ENCODE measurements at places on chromosomes 11 and 22.

GRCh38 chr11:2863276-2863618 lies 22.3 kb downstream of the CDKN1C start:
- no peak for DNase-seq

GRCh38 chr11:16909359-16910035 lies 104.7 kb downstream of the PLEKHA7 start:
- no peak for DNase-seq

DNA sequence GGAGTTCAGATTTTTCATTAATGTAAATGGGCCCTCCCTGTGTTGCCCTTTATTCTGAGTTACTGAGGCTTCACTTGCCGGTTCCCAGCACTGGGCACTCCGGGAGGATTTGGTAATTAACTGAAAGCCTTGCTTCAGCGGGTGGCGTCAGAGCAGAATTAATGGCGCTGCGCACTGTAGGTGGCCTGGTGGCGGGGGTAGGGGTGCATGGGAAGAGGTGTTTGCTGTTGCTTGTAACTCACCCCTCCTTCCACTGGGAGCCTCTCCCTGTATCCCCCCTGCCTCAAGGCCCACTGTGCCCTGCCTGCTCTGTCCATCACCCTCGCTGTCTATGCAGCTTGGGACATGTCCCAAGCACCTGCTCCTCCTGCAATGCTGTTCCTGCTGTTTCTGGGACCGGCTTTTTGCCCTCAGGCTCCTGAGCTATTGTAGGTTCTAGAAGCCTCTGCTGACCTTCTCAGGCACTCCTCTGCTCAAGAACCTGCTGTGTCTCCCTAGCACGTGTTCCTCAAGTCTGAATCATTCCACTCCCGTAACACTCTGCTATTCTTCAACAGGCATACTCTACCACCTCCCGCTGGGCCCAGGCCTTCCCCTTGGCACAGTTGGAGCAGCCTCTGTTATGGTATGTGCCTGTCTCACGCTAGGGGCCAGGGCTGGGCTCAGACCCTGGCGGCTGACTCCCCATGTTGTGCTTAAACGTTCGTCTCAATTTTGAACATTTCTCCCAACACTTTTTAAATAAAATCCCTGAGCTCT lies 24.4 kb downstream of the ARHGAP8 start:
- DNase-seq: no peak

GRCh38 chr11:70353900-70354568 lies 44.3 kb upstream of the CTTN start:
- DNase-seq: no peak

DNA sequence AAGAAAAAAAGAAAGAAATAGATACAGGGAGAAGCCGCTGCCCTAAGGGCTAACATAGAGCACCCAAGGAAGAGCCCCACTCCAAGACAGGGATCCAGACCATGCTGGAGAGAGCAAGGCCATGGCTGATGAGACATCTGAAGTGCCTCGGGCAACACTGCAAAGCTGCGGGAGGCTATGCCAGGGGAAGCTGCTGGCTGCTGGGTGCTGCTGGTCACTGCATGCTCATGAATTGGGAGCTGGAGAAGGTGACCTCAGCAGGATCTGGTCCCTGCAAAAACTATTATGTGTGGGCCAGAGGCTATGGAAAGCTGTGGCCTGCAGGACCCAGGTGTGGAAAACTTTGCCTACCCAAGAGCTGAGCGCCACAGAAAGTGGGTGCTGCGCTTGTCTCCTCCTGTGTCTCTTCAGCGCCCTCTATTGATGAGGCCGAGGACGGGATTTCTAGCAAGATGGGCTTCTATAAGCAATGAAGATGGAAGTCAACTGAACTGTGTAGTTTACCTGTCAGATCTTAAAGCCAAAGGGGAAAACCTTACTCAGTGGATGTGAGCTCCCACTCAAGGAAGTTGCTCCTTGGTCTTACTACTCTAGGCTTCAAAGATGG lies 17.3 kb upstream of the SLC29A2 start:
- no peak for DNase-seq

DNA sequence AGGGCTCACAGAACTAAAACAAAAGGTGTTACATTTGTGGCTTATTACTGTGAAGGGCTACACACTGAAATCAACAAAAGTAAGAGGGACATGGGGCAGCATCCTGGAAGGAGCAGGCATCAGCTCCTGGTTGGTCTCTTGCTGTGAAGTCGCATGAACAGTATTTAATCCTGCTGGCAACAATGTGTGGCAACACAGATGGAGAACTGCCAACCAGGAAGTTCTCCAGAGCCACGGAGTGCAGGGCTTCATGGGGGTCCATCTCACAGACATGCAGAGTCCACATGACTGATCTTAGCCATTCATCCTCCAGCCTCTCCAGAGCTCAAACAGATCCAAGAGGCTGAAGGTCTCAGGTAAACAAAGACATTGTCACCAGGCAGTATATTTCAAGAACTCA lies 32.8 kb upstream of the FGF3 start:
- no peak for DNase-seq

- DNase-seq: no peak
Measured at GRCh38 chr11:83572581-83573496, 286.7 kb upstream of the CCDC90B start.

DNA sequence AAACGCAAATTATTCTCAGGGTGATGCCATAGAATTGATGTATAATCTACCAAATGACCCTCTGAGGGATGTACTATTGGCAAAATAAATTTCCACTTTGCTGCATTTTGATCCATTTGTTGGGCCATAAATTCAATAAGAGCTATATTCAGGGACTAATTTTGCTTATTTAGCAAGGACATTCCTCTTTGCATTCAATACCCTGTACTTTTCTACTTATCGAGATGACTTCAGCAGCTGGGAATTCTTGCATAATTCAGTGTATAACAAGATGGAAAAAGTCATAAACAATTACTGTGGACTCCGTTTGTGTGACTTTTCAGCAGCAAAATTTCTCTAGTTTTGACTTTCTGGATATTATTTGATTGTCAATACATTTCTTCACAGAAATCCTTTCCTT lies 744.7 kb upstream of the CCDC179 start:
- DNase-seq: no peak

DNA sequence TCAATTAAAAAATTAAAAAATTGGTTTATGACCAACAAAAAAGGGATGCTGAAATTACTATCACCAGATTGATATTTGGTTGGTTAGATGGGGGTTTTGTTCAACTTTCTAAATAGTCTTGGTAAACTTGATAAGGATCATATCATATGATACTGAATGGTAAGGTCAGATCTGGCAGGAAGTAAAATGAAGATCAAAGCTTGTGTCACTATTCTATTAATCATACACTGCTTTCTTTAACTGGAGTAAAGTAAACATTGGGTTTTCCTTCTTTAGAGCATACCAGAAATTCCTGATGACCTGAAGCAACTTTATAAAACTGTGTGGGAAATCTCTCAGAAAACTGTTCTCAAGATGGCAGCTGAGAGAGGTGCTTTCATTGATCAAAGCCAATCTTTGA lies 40.2 kb downstream of the RRM1 start:
- no peak for DNase-seq

DNA sequence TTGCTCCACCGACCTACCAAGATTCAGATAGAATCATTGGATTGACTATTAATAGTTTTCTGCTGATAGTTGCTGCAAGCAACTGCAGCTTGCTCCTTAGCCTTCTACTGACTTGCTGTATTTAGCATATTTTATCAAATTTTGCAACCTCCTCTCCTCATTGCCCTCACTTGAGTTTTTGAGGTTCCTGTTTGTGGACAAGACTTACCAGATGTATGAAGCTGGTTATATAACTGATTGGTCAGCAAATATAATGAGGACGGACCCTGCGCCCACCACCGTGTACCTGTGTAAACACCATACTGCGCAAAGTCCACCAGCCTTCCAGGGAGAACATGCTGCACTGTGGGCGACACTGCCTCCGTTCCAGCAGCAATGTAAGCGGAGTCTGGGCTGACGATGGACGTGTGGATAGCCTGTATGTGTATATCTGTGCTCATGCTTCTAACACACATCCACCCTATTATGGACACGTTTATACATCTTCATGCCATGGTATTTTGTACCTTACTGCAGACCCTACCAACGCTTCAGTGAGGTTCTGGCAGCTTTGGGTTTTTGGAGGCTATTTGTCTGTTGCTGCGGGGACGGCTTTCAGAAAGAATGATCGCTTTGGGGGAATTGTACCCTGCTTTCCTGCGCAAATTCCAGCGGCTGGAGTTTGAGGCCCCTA lies 1.5 kb upstream of the USP18 start:
- no peak for DNase-seq

- DNase-seq: no peak
Measured at GRCh38 chr11:116646191-116646590, 126.6 kb downstream of the BUD13 start.

DNA sequence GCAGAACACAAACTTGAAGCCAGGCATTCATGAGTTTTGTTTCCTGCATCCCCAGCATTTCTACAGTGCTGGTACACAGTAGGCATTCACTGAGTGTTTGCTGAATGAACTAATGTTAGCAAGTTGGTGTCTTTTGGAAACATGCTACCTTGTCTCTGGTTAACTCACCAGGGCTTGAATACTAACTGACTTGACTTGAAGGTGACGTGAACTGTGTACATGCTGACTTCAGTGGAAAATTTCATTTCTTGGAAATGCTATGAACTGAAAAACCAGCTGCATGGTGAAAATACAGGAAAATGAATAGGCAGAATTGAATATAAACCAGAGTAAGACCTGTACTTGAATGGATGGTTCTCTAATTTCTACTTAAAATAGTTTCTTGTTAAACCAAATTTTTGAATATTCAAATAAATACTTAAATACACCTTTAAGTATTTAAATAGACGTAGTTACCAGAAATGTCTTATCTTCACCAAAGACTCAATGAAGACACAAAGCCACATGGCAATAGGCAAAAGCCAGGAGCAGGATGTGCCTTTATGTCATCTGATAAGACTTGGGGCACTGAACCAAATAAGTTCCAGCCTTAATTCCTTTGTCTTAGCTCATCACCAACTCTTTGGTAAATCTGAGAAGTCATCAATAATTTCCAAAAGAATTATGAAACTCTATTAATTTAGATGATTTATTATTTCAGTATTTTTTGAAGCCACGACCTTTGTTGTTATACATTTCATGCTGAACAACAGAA lies 39.7 kb upstream of the POU2AF2 start:
- no peak for DNase-seq

DNA sequence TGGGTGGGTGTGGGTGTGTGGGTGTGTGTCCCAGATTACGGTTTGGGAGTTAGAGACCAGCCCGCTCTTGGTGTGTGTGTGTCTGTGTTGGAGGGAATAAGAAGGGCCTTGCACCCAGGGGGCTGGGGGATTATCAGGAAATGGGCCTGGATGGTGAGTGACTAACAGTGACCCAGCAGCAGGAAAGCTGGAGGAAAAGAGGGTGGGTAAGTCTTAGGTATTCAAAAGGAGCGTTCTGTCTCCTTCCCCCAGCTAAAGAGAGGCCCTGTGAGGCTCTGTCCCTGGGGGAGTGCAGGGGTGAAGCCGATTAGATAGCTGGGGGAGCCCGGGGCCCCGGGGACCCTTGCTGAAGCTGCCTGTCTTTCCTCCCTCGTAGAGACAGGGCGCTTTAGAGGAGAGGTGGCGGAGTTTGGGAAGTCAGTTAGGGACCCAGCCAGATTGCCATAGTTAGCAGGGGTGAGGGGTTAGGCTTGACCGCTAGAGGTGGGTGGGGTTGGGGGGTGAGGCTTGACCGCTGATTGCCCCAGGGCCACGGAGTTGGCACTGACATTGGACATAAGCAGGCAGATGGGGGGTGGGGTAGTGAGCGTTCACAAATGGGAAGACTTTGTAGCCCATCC lies 1.5 kb downstream of the OAF start:
- DNase-seq: no peak

- no peak for DNase-seq
Measured at GRCh38 chr11:30855383-30856006, 269.3 kb upstream of the MPPED2 start.

DNA sequence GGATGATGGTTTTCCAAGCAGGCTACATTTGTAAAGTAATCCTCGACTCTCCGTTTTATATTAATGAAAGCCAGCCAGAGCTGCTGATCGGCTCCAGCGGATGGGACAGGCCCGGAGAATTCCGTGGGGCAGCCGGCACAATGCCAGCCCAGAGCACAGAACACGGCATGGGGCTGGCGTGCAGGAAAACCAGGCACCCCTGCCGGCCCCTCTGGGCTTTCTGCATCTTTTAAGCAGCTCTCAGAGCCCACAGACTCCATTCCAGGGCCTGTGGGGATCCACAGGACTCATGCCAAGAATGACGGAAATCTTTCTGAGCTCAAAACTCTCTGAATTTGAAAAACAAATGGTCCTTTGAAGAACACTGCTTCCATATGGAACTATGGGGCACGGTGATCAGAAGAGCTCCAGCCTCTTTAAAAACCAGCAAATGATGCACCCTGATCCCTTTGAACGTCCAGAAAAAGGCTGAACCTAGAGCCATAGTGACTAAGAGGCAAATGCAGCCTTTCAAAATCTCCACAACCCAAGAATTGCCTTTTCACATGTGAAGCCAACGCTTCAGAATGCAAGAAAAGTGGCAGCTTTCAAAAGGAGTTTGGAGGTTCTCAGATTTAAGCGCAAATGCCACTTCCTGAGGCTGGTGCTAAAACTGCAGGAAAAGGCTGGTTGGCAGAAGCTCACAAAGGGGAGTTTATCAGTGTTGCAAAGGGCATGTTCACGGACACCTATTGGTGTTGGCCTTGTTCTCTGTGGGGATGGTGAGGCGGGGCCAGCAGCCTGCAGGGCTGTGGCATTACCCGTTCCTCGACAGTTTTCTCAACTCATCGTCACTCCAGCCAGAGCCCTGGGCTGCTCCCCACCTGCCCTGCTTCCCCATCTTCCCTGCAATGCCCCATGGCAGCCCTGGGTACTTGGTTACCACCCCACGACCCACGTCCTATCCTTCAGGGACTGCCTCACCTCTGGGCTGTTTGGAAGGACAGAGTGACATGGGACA lies 212.5 kb downstream of the CTTN start:
- DNase-seq: peak; percentile 87

- DNase-seq: no peak
Measured at GRCh38 chr22:48782811-48783511, 1044.7 kb downstream of the BRD1 start.

- no peak for DNase-seq
Measured at GRCh38 chr11:99592266-99592665, 571.5 kb downstream of the CNTN5 start.

GRCh38 chr22:38717244-38717643 lies 11.5 kb downstream of the GTPBP1 start:
- DNase-seq: no peak

DNA sequence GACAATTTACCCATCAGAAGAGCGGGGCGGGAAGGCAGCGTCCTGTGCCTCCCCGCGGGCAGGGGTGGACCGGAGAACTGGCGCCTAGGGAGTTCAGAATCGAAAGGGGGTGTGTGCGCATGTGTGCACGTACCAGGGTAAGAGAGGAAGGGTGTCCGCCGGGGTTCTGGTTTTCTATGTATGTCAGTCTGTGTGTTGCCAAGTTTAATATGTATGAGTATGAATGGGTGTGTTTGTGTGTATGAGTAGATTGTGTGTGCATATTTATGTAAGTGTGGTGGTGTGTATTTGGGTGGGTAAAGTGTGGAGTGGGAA lies 2.0 kb downstream of the KCNC1 start:
- DNase-seq: no peak

GRCh38 chr22:48448821-48449220 lies 1378.9 kb downstream of the BRD1 start:
- no peak for DNase-seq

- DNase-seq: no peak
Measured at GRCh38 chr11:130999992-131000770, 83.9 kb upstream of the SNX19 start.

GRCh38 chr11:48032721-48033120 lies 52.4 kb downstream of the PTPRJ start:
- no peak for DNase-seq

Measured in right hindlimb (tissue), 1 donor.